ENCODE measurements at places on chromosomes 6 and 20. TPM values are rescaled to one million over a fixed set of nuclear protein-coding genes. Genes with fewer than 3 reads are reported as not detected.

The BPIFB2 gene
- total RNA-seq = not detected

DNA sequence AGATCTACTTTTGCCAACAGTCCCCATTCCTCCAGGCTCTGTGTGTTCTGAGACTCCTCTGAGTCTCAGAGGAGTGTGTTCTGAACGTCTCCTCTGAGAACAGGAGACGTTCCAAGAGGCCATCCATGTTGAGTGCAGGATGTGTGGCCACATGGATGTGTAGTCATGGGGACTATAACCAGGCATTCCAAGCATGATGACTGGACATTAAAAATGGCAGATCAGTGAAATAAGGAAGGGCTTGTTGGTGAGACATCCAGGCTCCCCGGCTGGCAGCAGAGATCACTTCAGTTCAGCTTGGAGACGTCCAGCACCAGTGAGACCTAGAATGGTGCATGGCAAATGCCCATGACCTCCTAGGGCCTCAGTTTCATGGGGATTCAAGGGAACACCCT is 34.3 kb upstream of the POU5F1 start:
- no peak for DNase-seq

DNA sequence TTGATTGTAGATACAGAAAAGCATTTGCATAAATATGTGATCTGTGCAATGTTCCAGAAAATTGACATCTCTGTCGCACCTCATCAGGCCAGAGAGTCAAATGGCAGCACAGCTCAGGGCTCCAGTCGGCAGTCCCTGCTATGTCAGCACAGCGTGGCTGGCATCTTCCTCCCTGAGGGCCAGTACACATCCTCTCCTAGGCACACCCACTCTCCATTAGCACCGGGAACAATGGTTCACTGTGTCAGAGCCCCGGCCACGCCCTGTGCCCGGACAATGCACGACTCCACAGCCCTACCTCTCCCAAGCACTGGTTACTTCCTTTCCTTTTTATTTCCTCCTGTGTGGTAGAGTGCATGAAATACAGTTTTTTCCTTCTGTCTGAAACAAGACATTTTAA is 114.9 kb downstream of the FOXC1 start:
- peak; percentile 87 for DNase-seq

DNA sequence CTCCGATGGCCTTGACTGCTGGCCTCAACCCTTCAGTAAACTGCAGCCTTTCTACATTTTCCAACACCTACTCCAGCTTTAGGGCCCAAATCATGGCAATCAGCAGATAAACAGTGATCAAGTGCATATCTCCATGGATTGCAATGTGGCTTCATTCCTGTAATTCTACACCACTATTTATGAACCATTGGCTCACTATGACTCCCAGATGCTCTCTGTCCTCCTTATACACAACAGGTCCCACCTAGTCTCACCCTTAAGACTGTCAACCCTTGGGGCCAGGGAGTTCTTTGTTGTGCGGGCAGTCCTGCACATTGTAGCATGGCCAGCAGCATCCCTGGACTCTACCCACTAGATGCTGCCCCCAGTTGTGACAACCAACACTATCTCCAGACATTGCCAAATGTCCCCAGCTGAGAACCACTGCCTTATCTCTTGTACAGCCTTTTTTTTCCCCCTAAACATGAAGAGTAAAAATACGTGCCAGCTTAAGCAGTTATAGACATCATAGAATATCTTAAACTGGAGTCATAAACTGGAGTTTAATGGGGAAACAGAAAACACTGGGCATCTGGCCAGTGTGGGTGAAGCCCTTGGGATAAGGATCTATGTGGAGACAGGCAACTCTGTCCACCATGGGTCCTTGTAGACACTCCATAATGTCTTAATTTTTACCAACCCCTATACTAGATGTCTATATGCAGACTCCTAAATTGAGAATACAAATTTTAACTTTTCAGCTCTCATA is 21.1 kb downstream of the MRPL14 start:
- DNase-seq = no peak

DNA sequence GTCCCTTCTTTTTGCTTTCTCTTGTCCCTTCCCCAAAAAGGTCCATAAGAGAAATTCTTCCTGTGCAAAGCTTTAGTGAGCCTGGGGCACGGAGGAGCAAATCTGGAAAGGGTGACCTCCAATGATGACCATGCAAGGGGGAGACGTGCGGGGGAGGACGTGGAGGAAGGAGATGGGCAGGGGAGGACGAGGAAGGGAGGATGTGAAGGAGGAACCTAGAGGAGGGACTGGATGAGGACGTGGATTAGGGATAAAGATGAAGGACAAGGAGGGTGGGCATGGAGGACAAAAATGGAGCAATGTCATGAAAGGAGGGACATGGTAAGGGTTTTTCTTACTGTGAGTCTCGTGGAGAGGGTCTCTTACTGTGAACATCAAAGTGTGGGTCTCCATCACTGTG is 139.5 kb downstream of the ERMARD start:
- no peak for DNase-seq

DNA sequence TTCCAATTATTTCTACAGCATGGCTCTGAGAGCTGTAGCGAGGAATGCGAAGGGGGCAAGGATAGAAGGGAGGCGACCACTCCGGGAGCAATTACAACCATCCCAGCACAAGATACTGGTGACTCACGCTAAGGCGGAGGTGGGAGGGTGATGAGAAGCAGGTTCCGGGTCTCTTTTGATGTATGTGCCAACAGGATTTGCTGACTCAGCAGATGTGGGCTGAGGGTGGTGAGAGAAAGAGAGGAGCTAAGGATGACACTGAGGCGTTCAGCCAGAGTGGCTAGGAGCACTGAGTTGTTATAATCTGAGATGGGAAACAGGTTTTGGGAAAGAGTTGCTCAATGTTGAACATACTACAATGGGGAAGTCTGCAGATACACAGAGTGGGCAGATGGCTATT is 9.3 kb upstream of the TXNDC5 start:
- DNase-seq = no peak

The LY6G5C gene
- total RNA-seq = 1.9 TPM

- no peak for DNase-seq
Observed at GRCh38 chr6:135018941-135019340, 35.7 kb downstream of the HBS1L start.
